CD4-positive, alpha-beta T cell treated with Interferon alpha-2 for 1 hour (primary cell): ENCODE measurements at places on chromosomes 1 and 21.
A peak's percentile ranks its signal among the peaks of the same experiment; 100 is the strongest.

DNA sequence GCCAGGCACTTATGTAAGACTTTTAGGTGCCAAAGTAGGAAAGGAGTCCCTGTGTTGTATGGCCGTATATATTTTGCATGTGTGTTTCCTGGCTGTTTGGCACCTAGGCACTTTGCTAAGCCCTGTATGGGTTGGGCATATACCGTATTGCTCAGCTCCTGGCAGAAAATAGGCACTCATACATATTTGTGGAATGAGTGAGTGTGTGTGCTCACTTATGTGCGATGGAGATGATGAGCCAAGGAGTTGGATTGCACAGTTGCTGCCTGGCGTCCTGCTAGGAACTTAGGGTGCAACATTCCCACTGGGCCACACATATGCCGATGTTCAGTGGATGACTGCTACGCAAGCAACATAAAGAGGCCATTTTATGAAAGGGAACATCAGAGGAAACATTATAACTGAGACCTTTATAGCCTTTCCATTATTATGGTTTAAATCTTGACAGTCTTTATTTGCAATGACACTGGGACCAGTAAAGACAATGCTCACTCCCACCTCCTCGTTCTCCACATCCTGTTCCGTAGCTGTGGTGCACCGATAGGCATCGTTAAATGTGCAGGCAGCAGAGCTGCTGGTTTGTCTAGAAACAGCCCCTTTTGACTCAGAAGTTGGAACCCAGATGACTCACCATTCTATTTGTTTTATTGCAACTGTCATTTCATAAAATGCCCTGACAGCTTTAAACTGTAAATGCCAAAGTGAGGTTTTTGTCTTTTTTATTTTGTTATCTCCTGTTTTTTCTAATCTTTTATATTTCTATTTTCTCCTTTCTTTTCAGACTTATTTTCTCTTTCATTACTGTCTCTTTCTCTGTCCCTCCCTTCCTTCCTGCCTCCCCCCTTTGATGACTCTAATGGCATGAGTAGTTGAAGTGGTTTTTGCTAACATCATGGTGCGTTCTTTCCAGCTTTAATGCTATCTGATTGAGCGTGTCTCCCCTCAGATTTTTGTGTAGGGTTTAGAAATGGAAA is 36.1 kb downstream of the PEX14 start:
- DNase-seq: peak; percentile 82

DNA sequence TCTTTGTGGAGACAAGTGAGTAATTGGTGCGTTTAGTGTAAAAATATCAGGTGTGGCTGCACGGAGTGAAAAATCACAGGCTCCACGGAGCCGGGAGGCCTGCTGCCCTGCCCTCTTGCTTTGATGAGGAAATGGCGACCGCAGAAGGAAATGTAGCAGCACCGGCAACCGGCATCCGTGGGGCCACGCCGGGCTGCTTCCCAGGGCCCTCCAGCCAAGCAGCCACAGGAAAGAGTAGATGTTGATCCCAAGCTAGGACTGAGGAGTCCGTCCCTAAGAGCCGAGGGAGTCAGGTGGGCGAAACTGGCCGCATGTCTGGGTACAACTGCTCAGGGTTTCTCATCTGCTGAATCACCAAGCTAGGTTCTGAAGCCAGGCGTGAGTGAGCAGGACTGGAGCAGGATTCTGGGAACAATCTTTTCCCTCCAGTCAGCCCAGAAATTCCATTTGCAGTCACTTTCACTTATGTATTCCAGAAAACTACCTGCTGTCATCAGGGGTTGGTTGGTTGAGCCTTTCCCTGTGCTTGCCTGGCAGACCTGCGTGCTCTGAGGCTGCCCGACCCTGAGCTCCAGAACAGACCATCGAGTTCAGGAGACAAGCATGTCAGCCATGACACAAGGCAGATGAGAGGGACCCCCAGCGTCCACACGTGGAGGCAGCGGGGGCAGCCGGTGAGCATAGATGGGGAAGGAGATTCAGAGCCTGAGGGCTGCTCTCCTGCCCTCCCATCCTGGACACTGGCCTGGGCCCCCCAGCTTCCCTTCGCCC is 5.8 kb upstream of the ITGB2 start:
- DNase-seq: peak; percentile 63

- DNase-seq: no peak
These were observed 182.3 kb downstream of the BARHL2 start for GRCh38 chr1:90534663-90535295.

GRCh38 chr1:64877598-64877997 is 88.8 kb downstream of the JAK1 start:
- no peak for DNase-seq

GRCh38 chr1:161736335-161736969 is 13.1 kb upstream of the DUSP12 start:
- no peak for DNase-seq

- no peak for DNase-seq
These were observed 53.3 kb upstream of the HOOK1 start for GRCh38 chr1:59761443-59761842.

DNA sequence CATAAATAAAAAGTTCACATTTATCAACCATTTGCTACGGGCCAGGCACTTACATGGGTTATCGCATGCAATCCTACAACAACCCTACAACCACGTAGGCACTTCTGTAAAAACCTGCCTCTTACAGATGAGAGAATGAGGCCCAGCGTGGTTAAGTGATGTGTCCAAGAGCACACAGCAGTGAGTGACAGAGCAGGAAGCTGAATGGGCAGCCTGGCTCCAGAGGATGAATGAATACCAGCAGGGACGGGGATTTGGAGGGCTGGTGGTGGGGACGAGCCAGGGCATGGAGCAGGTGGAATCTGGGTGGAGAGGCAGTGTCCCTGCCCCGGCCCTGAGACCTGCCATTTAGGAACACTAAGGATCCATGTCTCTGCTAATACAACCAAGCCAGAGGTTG is 35.5 kb downstream of the SYF2 start:
- DNase-seq: no peak

GRCh38 chr21:17612023-17612564 is 607 bp downstream of the BTG3 start:
- peak; percentile 42 for DNase-seq

GRCh38 chr21:39232861-39233291 is 49.6 kb upstream of the PSMG1 start:
- no peak for DNase-seq

DNA sequence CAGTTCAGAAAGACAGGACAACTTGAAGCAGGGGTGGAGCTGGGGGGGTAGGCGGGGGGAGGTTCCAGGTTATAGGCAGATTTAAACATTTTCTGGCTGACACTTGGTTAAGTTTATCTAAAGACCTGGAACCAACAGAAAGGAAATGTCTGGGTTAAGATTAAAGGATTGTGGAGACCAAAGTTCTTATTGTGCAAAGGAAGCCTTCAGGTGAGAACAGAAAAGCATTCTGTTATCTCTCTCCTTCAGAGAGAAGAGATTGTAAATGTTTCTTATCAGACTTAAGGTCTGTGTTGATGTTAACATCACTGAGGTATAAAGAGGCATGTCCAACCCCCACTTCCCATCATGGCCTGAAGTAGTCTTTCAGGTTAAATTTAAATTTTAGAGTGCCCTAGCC is 3.7 kb upstream of the ACADM start:
- no peak for DNase-seq

DNA sequence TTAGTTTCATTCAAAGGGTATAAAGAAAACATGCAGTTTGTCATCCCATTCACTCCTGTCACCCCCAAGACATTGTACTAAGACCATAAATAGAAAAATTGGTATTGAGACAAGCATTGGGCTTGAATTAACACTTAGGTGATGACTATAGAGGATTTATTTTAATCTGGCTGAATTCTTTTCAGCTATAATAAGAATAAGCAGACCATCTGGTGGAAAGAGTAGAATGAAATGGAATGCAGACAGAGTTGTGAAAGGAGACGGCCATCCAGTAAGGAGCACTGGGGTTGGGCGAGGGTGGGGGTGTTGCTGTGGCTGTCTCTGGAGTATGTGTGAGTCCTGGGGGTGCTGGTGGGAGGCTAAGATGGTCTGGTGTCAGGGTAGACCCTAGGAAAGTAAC is 125.0 kb upstream of the IVNS1ABP start:
- DNase-seq: no peak

DNA sequence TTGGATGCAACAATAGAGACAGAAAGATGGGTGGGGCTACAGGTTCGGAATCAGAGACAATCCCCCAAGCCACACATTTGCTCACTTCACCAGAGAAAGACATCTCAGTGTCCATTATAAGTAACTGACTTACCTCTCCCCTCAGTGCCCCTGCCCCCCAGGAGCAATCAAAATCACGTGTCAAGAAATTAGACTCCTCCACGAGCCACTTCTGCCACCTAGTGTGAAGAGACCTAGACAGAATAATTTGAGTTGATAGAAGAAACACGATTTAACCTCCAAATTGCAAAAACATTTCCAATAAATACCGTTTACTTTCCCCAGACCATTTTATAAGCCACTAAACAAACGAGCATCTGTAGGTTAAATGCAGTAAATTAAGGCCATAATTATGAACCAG is 123.2 kb downstream of the SLC30A10 start:
- no peak for DNase-seq

DNA sequence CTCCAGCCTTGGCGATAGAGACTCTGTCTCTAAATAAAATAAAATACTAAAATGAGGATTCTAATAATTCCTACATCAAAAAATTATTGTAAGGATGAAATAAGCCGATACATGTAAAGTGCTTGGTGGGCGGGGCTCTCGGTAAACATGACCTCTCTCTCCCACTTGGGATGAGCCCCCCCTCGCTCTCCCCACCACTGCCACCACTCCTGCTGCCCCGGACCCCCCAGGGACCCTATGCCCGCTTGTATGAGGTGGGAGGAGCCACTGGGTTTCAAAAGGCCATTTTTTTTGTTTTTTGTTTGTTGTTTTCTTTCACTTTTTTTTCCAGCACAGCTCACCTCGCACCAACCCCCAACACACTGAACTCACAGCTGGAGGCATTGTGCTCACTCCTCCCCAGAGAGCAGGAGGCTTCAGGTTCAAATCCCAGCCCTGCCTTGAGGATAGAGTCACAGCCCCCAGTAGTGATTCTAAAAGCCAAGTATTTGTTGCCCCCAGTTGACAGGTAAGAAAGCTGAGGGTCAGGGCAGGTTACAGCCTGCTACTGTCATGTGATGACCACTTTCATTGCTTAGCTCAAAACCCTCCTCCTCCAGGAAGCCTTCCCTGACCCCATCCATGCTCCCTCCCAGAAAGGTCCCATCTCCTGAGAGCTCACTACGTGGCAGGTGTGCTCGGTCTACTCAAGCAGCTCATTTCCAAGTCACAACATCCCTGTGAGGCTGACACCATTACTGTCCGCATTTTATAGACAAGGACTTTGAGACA is 4.2 kb downstream of the SDC3 start:
- DNase-seq: no peak

DNA sequence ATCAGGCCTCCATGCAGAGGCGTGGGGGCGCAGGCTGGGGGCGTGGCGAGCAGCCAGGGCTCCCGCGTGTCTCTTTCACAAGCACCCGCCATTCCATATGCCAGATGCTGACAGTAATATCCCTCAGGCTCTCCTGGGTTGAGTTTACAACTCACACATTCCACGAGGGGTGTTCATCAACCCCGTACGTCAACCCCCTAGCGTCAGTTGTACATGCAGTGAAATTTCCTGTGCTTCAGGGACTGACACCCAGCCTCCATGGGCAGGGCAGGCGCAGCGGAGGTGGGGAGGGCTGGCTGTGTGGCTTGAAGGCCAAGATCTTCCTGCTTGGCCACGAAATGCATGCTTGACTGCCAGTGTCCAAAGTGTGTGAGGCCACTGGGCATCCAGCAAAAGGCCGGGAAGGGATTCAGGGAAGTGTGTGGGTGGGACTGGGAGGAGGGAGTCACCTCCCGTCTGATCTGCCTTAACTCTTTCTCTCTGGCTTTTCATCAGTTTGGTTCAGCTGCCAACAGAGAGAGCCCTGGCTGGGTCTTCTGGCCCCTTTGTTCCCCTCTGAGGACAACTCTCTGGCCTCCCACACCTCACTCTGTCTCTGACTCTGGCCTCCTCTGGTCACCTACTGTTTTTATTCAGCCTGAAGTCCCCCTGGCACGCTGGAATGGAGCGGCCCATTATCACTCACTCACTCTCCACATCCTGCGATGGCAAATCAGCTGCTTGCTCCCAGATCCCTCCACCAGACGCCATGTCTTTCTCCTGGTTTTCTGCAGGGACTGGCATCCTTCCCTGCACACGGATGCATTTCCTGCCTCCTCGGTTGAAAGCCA is 33.8 kb downstream of the CLIC6 start:
- no peak for DNase-seq

DNA sequence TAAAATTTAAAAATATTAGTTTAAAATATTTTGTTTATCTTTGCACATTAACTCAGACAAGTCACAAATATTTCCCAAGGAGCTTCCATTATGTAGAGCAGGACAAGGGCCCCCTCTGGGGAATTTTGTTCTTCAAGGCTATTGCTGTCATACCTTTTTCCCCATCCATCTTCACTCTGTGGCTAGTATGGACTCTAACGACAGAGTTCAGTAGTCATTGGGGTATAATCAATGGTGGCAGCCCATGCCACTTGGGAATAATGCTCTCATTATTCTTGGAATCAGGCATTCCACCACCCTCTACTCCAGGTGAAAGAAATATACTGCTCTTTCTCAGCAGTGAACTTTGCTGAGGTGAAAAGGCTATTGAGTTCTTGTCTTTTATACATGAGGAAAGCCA is 38.5 kb upstream of the ERO1B start:
- DNase-seq: no peak

- DNase-seq: no peak
These were observed 21.3 kb downstream of the LSS start for GRCh38 chr21:46207006-46207919.

DNA sequence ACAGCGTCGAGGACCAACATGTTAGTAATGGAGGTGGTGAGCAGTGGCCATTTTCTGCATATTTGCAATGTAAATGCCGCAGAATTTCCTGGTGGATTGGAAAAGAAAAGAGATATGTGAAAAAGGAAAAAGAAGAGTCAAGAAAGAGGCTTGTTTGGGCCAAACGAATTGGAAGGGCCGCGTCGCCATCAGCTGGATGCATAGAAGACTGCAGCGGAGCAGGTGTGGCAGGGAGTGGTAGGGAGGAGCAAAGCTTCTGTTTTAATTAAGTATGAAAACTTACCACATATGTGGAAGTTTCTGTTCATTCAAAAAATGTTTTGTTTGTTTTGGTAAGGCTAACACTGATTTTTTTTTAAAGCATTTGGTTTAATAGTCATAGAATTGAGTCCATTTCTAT is 690.7 kb downstream of the NCAM2 start:
- DNase-seq: no peak
